ENCODE measurements at places on chromosomes 7 and 10. TPM values are rescaled to one million over a fixed set of nuclear protein-coding genes. Genes with fewer than 3 reads are reported as not detected.

IPMK gene
- total RNA-seq: 7.3 TPM

MACROH2A2 gene
- 10.0 TPM for total RNA-seq

LRRC61 gene
- total RNA-seq: 0.09 TPM

CACNA2D1 gene
- 46.0 TPM for total RNA-seq

OR2A42 gene
- total RNA-seq: not detected

GALNT17 gene
- total RNA-seq: not detected

IFIT1 gene
- total RNA-seq: 172 TPM

FFAR4 gene
- total RNA-seq: not detected

JMJD1C gene
- total RNA-seq: 120 TPM

ASIC3 gene
- not detected for total RNA-seq

UNC5B gene
- 20.6 TPM for total RNA-seq

GHRHR gene
- not detected for total RNA-seq

CYP2C18 gene
- total RNA-seq: not detected

ATOH7 gene
- not detected for total RNA-seq

ANKRD30A gene
- total RNA-seq: not detected

PLEKHS1 gene
- not detected for total RNA-seq

TRIM74 gene
- not detected for total RNA-seq

PVRIG gene
- total RNA-seq: not detected

SLC35G1 gene
- 6.2 TPM for total RNA-seq

ZNF22 gene
- 16.6 TPM for total RNA-seq

SPAM1 gene
- total RNA-seq: not detected

GRID1 gene
- total RNA-seq: not detected

AS3MT gene
- total RNA-seq: 7.0 TPM

UPK3BL1 gene
- total RNA-seq: 3.2 TPM

TSPAN12 gene
- total RNA-seq: 5.6 TPM

COL1A2 gene
- total RNA-seq: 32,213 TPM

LAMB1 gene
- 332 TPM for total RNA-seq

SEC31B gene
- total RNA-seq: 17.4 TPM

CYP3A7 gene
- total RNA-seq: 0.74 TPM

LRRC18 gene
- not detected for total RNA-seq

ECD gene
- 24.0 TPM for total RNA-seq

CYP3A5 gene
- 1.1 TPM for total RNA-seq

PAX4 gene
- not detected for total RNA-seq

SLIT1 gene
- total RNA-seq: 0.09 TPM

AKAP9 gene
- total RNA-seq: 55.0 TPM

TFEC gene
- total RNA-seq: 0.36 TPM

NKX2-3 gene
- not detected for total RNA-seq

CPA4 gene
- total RNA-seq: 29.6 TPM

EVX1 gene
- not detected for total RNA-seq

RADIL gene
- total RNA-seq: 0.25 TPM

NACAD gene
- total RNA-seq: 5.5 TPM

TMEM130 gene
- 0.57 TPM for total RNA-seq

HDAC9 gene
- total RNA-seq: 40.6 TPM

LBX1 gene
- 0.08 TPM for total RNA-seq

ITPRID1 gene
- total RNA-seq: not detected

SLF2 gene
- 34.8 TPM for total RNA-seq

MEPCE gene
- total RNA-seq: 48.0 TPM

PDE1C gene
- total RNA-seq: 187 TPM

TFPI2 gene
- total RNA-seq: 97.3 TPM
